NCI-H526 treated with DMSO at 0.1 percent for 48 hours (cell line): ENCODE measurements at places on chromosomes 7 and 10.

DNA sequence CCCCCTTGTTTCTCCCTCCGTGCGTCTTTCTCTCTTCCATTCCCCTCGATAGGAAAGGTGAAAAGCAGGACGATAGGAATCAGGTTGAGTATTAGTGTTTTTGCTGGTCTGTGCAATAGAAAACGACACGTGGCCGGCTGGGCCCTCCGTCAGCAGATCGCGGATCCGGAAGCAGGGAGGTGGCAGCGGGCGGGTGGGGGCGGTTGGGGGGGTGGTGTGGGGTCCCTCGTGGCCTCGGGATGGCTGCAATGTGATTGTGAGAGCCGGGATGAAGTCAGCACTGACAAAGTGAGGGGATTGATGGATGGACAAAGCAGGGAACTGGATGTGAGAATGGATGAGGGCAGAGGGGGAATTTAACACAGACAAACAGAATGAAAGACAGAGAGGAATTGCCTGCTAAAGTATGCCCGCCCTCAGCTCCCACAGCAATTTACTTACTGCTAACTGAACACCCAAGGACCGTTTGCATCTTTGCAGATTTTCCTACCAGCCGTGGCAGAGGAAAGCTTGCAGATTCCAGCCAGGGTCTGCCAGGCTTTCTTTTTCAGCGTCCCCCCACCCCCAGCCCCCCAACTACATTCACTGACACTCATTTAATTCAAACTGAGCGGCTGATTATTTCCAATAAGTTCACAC lies 280.9 kb downstream of the LRMDA start:
- peak; percentile 76 for DNase-seq

DNA sequence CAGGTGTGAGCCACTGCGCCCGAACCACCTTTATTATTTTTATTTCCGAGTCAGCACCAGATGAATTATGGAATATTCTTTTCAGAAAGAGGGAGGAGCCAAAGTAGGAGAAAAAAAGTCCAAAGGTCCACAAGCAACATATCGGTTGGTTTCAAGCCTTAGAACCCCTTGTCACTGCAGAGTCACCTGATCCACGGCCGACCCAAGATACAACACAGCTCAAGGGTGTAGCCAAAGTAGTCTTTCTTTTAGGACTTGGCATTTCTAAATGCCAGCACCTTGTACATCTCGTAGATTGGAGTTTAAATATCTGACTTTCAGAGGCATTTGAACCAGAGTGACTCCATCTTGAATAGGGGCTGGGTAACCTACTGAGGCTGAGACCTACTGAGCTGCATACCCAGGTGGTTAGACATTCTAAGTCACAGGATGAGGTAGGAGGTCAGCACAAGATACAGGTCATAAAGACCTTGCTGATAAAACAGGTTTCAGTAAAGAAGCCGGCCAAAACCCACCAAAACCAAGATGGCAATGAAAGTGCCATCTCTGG lies 113.9 kb upstream of the ANLN start:
- DNase-seq: no peak

GRCh38 chr7:140033036-140033435 lies 29.7 kb downstream of the PARP12 start:
- no peak for DNase-seq

DNA sequence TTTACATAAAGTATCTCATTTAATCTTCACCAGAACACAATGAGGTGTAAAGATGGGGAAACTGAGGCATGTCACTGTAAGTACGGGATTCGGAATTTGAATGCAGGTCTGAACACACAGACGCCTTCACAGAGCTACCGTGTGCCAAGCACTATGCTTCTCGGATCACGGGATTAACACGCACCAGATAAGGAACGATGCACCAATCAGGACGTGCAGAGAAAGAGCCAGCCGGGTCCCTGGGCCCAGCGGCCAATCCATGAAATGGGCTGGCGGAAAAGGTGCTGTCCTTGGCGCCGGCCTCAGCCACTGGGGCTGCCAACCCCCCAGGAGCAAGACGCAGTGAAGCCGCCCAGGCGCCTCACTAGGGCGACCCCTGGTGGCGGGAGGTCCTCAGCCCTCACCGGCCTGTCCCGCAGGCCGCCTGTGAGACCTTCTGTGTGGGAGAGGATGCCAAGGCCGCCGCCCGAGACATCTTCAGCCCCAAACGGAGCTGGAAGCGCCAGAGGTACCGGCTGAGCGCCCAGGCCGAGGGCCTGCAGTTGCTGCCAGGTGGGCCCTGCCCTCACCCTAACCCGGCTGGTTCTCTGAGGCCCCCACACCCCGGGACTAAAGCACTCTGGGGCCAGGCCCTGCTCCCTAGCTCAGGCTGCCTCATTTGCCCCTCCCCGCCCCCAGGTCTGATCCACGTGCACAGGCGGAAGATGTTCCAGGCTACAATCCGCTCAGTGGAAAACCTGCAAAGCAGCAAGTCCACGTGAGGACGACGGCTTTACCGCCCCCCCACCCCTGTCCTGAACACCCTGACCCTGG lies 15.6 kb downstream of the ATG9B start:
- no peak for DNase-seq

DNA sequence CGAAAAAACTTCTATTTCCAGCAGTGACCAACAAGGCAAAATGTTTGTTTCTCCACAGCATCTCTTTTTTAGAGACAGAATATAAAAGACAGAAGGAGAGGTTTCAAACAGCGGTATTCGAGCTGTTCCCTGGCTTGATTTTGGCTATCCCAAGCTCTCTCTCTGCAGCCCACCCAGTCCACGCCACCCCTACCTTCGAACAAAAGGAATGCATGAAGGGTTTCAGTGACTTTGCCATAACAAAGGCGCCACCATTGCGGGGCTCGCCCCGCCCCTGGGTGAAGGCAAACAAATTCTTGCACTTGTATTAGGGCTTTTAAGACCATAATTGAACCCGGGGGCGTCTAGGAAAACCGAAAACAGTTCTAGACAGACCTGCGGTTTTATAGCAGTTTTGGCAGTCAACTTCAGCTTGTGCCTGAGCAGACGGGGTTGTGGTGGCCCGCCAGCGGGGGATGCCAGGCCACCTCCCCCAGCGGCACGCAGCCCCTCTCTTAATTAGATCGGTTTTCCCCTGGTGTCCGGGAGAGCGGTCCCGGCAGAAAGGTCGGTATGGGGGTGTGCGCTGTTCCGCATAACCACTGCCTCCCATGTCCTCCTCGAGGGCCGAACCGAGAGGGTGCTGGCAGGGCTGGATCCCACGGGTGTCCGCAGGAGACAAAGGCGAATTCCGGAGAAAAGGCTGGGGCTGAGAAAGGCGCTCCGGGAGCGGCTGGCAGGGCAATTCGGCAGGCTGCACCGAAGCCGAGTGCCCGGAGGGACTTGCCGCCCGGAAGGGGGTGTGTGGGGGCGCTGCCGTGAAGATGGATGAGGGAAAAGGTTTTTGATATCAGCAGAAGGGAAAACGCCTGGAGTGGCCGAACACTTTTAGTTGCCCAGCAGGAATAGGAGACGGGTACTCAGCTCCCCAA lies 2.7 kb upstream of the HOXA11 start:
- DNase-seq: no peak

- DNase-seq: no peak
These were observed 36.7 kb downstream of the CSGALNACT2 start for GRCh38 chr10:43174969-43175368.

DNA sequence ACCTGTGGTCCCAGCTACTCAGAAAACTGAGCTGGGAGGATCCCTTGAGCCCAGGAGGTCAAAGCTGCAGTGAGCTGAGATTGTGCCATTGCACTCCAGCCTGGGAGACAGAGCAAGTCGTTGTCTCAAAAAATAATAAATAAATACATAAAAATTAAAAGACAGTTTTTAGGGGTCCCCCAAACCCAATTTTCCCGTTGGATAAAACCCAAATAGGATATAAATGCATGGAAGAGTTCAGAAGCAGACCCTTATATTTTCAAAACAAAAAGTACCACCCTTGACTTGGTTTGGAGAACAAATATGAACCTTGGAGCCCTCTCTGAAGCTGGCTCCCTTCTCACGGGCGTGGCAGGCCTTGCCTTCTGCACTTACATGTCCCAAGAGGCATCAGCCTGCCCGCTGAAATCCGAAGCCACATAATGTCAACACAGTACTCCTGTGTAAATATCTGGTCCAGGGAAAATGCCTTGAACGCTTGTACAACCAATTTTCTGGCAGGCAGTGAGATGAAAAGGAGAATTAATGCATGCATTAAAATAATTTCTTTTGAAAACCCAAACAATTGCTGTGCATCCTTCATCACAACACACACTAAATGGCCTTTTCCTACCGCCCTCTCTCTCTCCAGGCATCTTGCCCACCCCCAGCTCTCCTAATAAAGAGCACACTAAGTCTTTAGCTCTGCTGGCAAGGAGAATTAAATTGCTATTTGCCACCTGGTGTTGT lies 46.4 kb upstream of the PARD3 start:
- DNase-seq: peak; percentile 21

- DNase-seq: no peak
These were observed 24.9 kb upstream of the PFKFB3 start for GRCh38 chr10:6177880-6178281.

DNA sequence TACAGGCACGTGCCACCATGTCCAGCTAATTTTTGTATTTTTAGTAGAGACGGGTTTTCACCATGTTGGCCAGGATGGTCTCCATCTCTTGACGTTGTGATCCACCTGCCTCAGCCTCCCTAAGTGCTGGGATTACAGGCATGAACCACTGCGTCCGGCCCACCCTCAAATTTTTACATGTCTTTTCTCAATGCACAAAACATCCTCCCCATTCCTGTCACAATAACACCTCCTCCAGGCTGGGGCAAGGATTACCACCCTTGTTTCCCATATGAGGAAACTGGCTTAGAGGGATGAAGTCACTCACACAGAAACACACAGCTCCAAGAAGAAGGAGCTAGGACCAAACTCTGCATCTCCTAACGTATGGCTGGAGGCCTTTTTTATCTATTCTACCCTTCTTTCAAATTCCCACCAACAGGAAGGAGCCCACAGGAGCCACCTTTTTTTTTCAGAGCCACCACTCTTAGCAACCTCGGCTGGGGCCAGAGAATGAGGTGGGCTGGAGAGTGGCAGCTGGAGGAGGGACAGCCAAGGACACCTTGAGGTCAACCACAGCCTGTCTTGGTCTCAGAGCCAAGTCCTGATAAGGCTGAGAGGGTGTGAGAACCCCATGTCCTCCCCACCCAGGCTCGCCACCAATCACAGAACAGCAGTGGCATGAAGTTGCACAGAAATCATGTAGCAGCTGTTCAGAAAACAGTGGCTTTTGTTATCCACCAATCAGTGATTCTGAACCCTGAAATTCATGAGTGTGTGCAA lies 113.1 kb upstream of the PDLIM1 start:
- no peak for DNase-seq

- peak; percentile 80 for DNase-seq
These were observed 33.3 kb downstream of the CDK14 start for GRCh38 chr7:90629297-90629918.

DNA sequence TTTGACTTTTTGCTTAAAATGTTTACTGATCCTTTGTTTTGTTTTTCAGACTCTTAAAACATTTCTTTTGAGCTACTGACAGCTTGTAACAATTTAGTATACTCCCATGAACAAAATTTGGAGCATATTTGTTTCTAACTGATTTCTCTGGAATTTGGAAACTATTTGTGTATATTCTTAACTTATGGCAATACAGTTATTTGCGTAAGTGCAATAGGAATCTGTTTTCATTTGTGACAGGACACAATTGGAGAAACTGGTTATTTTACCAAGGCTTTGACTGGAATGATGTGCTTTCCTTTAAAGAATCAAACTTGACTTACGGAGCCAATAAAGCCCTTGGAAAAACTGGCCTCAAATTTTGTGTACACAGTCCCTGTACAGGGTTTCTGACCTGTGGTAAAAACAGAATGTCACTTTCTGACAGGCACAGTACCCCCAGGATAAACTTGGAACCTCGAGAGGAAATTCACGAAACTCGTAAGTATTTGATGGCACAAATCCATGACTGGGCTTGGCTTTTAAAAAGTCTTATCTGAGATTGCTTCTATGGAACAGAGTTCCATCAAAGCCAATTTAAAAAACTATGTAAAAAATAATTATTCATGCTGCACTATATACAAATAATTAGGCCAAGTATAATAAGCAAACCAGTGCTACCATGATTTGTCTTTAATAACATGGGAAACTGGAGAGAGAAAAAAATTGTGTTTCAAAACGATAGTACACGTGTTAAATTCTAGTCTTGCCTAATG lies 70.4 kb downstream of the ST8SIA6 start:
- DNase-seq: no peak

GRCh38 chr7:129493555-129493954 lies 8.8 kb upstream of the SMKR1 start:
- no peak for DNase-seq

- DNase-seq: no peak
These were observed 76.8 kb downstream of the PLXNA4 start for GRCh38 chr7:132499487-132499886.

DNA sequence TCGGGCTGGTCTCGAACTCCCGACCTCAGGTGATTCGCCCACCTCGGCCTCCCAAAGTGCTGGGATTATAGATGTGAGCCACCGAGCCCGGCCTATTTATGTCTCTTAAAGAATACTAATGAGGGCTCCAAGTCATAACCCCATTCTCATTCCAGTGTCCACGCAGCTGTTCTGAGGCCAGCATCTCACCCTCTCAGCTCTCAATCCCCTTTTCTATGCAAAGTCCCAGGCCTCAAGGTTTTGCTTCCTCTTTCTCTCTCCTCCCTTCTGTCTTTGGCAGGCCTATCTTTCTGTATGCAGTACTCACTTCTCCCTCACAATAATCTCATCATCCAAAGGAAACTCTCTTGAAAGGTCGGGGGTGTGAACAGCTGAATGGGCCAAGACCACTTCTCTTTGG lies 28.0 kb upstream of the VSIR start:
- DNase-seq: no peak
